Activated naive CD4-positive, alpha-beta T cell (primary cell): ENCODE measurements at places on chromosomes 6 and 20.

- DNase-seq, result no peak
These were observed 64.1 kb downstream of the CLIC5 start for GRCh38 chr6:45951321-45952167.

DNA sequence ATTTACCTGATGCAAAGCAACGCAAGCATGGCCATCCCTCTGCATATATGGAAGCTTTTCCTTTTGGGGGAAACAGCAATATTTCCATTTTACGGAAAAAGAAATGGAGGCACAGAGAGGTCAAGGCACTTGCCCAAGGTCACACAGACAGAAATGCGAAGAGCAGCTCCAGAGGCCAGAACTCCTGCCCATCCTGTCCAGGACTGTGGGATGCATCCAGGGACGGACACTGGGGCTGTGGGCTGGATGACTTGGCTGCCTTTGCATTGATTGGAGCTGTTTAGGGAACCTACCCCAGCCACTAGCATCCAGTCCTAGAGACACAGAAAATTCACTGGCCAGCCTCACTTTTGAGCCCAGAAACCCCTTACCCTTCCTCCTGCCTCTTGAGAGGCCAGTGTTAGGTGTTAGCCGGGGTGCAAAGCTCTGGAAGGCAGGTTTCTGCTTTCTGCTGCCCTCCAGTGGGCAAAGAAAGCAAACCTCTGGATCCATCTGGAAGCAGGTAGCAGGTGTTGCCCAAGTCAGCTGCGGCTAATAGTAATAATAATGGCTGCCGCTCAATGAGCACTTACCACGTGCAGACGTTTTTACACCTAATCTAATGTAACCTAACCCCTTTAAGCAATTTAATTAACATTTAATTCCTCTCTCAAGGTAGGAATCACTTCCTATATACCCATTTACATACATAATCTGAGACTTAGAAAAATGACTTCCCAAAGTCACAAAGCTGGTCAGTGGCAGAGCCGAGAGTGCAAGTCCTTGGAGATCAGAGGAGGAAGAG lies 31.7 kb upstream of the CCN5 start:
- peak; percentile 43 for DNase-seq

DNA sequence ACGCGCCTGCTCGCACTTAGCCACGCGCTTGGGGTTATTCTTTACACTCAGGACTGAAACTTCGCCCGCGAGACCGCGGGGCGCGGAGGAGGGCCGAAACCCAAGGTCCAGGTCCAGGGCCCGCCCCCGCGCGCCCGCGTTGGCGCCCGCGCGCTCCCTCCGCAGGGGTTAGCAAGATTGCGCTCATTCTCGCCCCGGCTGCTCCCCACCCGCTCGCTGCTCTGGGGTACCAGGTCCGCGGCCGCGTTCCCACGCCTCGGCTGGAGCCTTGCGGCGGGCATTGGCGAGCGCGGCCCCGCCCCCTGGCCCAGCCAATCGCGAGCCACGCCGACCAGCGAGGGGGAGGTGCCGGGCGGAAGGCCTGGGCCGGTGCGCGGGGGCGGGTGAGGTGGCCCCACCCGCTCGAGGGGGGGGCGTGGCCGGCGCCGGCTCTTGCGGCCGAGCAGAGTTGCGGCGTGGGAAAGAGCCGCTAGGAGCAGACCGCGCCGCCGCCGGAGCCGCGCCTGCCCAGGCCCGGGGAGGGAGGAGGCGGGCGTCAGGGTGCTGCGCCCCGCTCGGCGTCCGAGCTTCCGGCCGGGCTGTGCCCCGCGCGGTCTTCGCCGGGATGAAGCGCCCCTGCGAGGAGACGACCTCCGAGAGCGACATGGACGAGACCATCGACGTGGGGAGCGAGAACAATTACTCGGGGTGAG lies at the start of gene HEY2:
HEY2 (plus strand) TSS at position 460 of the 692 bp plus-strand sequence; CDS start at position 605, 145 bp downstream.
- DNase-seq, result peak; percentile 22

- no peak for DNase-seq
These were observed 439.7 kb downstream of the RFPL4B start for GRCh38 chr6:112786801-112787200.

DNA sequence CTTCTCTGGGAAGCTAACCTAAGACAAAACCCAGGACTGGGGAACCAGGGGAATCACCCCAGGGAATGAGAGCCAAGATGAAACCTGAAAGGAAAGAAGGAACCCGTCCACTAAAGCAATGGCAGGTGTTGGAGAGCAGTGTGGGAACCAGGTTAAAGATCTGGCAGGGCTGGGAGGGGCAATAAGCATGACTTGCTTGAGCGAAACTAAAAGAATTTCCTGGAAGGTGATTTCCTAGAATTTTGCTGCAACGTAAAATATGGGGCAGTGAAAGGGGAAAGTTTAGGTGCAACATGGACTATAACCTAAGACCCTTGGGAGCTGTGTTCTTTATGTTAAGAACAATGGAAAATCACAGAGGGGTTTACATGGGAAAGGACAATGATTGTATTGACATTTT lies 126.2 kb upstream of the SSTR4 start:
- DNase-seq, result no peak

DNA sequence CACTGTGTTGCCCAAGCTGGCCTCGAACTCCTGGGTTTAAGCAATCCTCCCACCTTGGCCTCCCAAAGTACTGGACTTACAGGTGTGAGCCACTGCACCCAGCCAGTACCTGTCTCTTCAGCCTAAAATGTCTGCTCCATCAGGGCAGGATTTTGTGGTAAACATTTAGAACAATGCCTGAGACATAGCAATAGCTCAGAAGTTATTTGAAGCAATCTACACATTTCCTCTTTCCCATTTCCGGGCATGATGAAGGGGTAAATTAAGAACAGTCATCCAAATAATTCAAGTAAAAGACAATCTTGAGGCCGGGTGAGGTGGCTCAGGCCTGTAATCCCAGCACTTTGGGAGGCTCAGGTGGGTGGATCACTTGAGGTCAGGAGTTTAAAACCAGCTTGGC lies 69.0 kb upstream of the ZNF217 start:
- DNase-seq, result no peak

DNA sequence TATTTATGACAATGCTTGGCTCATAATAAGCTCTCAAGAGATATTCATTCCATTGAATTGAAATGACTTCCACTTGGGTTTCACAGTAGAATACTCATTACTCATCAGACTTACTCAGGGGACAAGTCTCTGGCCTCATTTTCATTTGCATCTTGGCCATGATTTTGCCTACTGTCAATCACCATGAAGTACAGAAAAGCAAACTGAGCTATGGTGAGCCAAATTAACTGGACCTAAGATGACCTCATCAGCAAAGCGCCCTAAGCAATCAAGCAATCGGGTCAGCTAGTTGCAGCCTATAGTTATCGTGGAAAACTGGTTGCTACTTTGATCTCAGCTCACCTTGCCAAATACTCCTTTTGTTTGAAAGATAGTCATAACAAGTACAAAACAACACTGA lies 494.7 kb upstream of the SLC35B3 start:
- no peak for DNase-seq
